ENCODE measurements at places on chromosomes 16 and 17. TPM values are rescaled to one million over a fixed set of nuclear protein-coding genes. Genes with fewer than 3 reads are reported as not detected.
A peak's percentile ranks its signal among the peaks of the same experiment; 100 is the strongest.

DNA sequence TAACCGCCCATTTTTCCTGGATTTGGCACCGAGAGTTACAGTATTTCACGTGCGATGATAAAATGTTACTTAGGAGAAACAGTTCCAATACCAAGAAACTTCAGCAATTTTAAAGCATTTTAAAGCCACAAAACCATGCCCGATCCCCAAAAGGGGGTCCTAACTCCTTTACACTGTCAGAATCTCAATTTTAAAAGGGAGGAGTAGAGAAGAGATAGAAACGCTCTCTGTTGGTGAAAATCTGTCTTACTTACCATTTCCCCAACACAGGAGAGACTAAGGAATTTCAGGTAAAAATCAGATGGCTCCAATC is 526 bp upstream of the RNASEK start:
- no peak for DNase-seq

GRCh38 chr16:15757630-15758251 is 99.1 kb downstream of the MYH11 start:
- no peak for DNase-seq

DNA sequence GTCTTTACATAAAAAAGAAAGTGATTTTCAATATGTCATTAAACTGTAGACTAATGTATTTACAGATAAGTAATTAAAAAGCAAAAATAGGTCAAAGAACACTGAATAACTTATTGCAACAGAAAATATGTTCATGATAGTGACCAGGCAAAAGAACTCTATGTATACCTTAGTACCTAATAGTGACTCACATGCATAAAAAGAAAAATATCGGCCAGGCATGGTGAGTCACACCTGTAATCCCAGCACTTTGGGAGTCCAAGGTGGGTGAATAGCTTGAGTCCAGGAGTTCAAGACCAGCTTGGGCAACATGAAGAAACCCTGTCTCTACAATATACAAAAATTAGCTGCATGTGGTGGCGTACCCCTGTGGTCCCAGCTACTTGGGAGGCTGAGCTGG is 33.0 kb upstream of the TOM1L1 start:
- DNase-seq, result no peak

DNA sequence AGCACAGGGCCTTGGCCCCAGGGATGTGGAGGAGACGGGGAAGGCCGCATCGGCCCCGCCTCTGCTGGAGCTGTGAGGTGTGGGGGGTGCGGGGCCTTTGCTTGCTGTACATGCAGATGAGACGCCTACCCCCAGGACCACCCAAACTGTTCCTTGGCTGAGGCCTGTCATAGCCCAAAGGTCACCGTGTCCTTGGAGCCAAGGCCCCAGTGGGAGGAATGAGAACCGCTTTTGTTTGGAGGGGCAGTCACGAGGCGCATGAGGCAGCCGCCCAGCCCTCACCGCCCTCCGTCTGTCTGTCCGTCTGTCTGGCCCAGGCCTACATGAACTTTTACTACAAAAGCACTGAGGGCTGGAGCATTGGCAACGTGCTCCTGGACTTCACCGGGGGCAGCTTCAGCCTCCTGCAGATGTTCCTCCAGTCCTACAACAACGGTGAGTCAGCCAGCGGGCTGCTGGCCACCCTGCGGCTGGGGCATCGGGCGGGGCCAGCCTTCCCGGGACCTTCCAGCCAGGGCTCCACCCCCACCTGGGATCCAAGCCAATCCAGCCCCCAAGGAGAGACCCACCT is 8.8 kb downstream of the TAX1BP3 start:
- peak; percentile 80 for DNase-seq

P2RX1 gene
- total RNA-seq, result 0.16 TPM

CLEC3A gene
- not detected for total RNA-seq

SRCIN1 gene
- 1.4 TPM for total RNA-seq

SPN gene
- total RNA-seq, result 1.3 TPM

BCL6B gene
- 14.0 TPM for total RNA-seq
